GM23338 (cell line): ENCODE measurements at places on chromosomes 4 and X.

GRCh38 chr4:13985837-13986236, 358.3 kb upstream of the BOD1L1 start:
- H3K4me1 ChIP-seq, result no peaks in the 10 kb centered on the region
- H3K4me3 ChIP-seq, result no peak overlapping the region
- DNase-seq, result no peak

- no peak overlapping the region for H3K27ac ChIP-seq
- H3K36me3 ChIP-seq, result no peaks in the 10 kb centered on the region
- no peak overlapping the region for H3K4me3 ChIP-seq
- DNase-seq, result no peak
These were observed 33.3 kb upstream of the PPARGC1A start for GRCh38 chr4:23923141-23923540.

GRCh38 chr4:186790630-186791029, 67.0 kb upstream of the FAT1 start:
- no peak overlapping the region for H3K27ac ChIP-seq
- no peaks in the 10 kb centered on the region for H3K36me3 ChIP-seq
- H3K4me3 ChIP-seq, result no peak overlapping the region

DNA sequence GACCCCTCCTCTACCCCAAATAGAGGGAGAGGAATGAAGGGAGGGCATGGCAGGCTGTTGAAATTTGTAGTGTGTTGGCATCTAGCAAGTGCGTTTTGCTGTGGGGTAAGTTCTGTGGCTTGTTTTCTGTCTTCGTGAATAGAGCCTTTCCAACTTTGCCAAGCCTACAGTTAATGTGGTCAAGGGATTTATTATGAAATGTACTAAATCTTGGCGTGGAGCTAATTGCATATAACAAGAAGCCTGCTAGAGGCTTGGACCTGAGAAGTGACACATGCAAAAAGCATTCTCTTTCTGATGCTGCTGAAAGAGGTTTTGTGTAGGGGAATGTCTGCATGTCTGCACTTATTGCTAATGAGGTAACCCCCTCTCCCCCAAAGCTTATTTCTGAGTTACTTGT, 132.2 kb downstream of the BMPR1B start:
- peaks cover 27% of the 10 kb centered on the region; the same call in 1 of the 2 replicates for H3K4me1 ChIP-seq
- no peaks in the 10 kb centered on the region for H3K27me3 ChIP-seq
- DNase-seq, result peak; percentile 25
- H3K4me3 ChIP-seq, result no peak overlapping the region
- no peaks in the 10 kb centered on the region for H3K36me3 ChIP-seq

DNA sequence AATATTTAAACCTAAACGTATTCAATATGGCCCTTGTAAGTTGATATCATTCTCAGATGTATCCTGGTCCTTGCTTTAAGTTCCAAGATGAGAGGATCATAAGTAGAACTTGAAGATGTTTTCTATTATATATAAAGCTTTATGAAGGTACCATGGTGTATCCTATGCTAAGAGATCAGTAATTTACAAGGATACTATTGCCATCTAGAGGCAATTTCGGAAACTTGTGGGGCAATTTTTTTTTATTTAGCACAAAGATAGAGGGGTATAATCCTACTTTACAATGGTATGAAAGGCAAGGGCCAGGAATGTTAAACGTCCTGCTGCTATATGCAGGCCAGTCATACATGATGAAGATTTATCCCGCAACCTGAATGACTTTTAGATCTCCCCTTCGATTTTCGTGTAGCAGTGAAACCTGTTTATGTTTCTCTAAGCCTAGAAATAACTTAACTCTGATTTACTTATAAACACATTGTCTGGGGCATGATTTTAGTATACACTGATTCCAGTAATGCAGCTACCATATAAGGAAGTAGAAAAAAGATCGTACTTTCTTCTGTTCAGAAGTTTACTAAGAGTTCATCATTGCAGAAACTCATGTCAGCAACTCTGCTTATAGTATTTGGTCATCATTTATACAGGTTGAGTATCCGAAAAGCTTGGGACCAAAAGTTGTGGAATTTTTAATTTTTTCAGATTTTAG, 2.6 kb downstream of the SLC25A31 start:
- no peaks in the 10 kb centered on the region for H3K4me1 ChIP-seq
- no peaks in the 10 kb centered on the region for H3K27me3 ChIP-seq
- no peak overlapping the region for H3K27ac ChIP-seq
- no peak overlapping the region for H3K4me3 ChIP-seq
- peak; percentile 68 for DNase-seq

DNA sequence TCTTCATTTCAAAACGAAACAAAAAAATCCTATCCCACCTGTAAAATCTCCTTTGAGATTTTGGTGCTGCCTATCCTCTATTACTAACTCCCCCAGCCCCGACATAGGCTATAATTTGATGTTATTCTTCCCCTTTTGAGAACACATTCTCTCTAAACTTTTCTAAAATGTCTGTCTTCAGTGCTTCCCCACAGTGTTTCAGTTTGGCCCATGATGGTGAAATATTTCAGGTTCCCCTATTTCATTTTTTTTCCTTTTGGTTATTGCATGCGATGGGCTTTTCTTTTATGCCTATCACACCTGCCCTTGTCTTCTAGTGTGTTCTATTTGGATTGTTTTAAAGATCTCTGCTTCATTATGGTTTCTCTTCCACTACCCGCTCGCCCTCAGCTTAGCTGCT, 14.7 kb downstream of the BCORL1 start:
- no peak overlapping the region for H3K4me3 ChIP-seq
- no peak overlapping the region for H3K27ac ChIP-seq
- H3K36me3 ChIP-seq, result no peaks in the 10 kb centered on the region
- no peaks in the 10 kb centered on the region for H3K27me3 ChIP-seq

GRCh38 chr4:158936238-158936637, 166.6 kb upstream of the RAPGEF2 start:
- H3K36me3 ChIP-seq, result no peaks in the 10 kb centered on the region
- H3K4me1 ChIP-seq, result no peaks in the 10 kb centered on the region; the same call in 1 of the 2 replicates
- no peak overlapping the region for H3K4me3 ChIP-seq
- H3K27ac ChIP-seq, result no peak overlapping the region
- H3K27me3 ChIP-seq, result no peaks in the 10 kb centered on the region

- DNase-seq, result no peak
- H3K27ac ChIP-seq, result no peak overlapping the region
- H3K27me3 ChIP-seq, result no peaks in the 10 kb centered on the region
- H3K36me3 ChIP-seq, result no peaks in the 10 kb centered on the region
- no peak overlapping the region for H3K4me3 ChIP-seq
These were observed 165.7 kb upstream of the MAMLD1 start for GRCh38 chrX:150197388-150197787.

- H3K4me3 ChIP-seq, result no peak overlapping the region
- no peaks in the 10 kb centered on the region for H3K27me3 ChIP-seq
- DNase-seq, result no peak
- H3K36me3 ChIP-seq, result no peaks in the 10 kb centered on the region
These were observed 9.5 kb downstream of the XPNPEP2 start for GRCh38 chrX:129748305-129748704.

DNA sequence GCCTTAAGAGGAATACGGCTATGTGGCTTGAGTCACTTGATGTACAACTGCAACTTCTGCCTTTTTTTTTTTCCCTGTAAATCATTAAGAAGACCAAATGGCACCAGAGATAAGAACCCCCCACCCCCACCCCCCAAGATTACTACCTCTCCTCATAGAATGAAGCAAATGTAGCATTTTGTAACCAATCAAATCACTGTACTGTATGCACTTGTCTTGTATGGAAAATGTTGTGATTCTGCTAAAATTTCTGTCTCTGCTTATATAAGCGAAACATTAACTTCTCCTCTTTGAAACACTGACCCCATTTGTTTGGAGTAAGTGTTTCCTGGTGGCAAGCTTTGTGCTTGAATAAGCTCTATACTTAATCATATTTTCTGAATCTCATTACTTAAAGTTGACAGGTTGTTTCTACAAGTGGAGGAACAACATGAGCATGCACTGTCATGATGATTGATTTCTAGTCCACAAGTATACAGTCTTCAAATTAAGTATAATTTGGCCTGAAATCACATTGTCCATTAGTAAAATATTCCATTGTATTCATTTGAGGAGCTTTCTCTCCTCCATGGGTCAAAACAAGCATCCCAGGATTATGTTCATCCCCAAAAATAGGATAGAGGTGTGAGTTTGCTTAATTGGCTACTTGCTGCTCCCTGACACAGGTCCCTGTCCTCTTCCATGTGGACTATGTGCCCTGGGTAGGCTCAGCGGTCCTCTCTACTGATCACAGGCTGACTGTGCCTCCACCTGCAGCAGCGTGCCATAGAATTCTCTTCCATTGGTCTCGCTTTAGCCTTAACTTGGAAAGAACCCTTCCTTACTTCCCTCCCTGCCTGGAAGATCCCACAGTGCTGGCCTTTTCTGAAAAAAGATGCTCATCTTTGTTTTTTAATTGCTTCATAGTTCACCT, 104.0 kb upstream of the BMP2K start:
- no peaks in the 10 kb centered on the region for H3K36me3 ChIP-seq
- DNase-seq, result no peak
- H3K27ac ChIP-seq, result no peak overlapping the region
- no peak overlapping the region for H3K4me3 ChIP-seq

DNA sequence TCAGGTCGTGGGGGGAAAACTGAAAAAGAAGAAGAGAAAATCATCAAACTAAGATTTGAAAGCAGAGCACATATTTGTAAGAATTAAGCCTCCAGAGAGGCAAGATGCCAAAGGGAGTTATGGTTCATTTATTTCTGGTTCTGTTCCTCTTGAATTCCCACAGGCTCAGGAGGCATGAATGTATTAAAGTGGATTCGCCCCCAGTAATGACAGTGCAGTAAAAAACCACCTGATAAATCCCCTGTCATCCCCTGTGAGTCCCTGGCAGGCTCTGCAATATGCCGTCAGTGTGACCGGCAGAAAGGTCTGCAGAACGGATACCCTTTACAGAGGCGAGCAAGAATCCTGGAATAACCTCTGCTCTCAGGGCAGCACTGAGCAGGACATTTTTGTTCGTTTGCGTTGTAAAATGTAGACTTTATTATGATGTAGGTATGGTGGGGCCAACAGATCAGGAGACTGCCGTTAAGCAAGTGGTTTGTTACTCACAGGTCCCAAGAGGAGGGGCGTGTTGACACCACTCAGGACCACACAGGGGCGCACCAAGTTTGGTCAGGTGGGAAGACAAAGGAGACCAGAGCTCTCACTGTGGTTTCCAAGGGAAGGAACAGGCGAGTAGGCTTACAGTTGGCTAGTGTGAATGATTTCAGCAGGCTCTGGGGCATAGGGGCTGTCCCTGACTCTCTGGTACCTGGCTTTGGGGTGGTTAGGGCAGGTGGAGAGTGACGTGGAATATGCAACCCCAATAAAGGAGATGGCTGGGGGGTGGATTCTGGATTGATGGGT, 75.3 kb downstream of the DHRSX start:
- H3K27me3 ChIP-seq, result no peaks in the 10 kb centered on the region
- H3K27ac ChIP-seq, result no peak overlapping the region; the same call in 1 of the 2 replicates
- H3K36me3 ChIP-seq, result peaks cover 16% of the 10 kb centered on the region
- peaks cover 4% of the 10 kb centered on the region for H3K4me1 ChIP-seq
- peak; percentile 66 for DNase-seq

DNA sequence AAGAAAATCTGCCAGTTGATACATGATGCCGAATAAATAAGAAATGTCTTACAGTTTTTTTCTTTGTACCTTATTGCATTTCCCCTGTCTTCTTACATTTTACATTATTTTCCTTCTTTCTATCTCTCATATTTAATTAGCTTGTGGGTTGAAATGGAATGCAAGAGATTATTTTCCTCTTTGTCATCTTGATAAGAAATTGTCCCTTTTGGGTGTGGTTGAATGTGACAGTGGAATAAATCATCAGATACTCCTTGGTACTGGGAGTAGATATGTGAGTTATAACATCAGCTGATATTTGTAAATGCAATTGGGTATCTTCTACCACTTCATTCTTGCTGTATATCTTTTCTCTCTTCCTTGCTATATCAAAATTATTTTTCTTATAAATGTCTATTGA, 997.4 kb downstream of the RAPGEF2 start:
- no peaks in the 10 kb centered on the region for H3K27me3 ChIP-seq
- H3K4me3 ChIP-seq, result no peak overlapping the region
- H3K4me1 ChIP-seq, result peaks cover 4% of the 10 kb centered on the region; the same call in 1 of the 2 replicates
- no peak for DNase-seq
- H3K36me3 ChIP-seq, result no peaks in the 10 kb centered on the region

DNA sequence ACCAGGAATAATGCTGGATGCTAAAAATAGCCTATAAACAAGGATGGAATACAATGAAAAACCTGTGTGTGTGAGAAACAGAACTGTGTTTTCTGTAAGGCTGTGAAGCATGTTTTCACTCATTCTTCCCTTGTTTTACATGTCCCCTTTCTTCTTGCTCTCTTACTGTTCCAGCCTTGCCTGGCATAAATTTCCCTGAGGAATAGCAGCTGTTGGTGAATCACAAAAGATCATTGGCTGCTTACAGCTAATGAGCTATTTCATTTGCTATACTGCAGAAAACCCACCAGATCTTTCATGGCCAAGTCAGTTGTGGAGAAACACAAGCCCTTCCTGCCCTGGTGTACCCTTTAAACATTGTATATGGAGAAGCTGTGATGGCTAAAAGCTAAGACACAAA, 91.1 kb downstream of the LDB2 start:
- peaks cover 4% of the 10 kb centered on the region; the same call in 1 of the 2 replicates for H3K36me3 ChIP-seq
- no peaks in the 10 kb centered on the region for H3K4me1 ChIP-seq
- H3K27ac ChIP-seq, result no peak overlapping the region

DNA sequence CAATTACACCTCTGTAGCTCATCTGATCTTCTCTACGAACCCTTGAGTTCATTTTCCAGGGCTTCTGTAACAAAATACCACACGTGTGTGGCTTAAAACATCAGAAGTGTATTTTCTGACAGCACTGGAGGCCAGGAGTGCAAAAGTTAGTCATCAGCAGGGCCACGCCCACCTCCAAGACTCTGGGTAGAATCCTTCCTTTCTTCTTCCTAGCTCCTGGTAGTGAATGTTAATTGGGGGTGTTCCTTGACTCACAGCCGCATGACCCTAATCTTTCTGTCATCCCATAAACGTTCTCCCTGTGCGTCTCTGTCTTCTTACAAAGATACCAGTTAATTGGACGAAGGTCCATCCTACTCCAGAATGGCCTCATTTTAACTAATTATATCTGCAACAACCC, 115.0 kb downstream of the TRIML1 start:
- H3K27ac ChIP-seq, result no peak overlapping the region
- H3K27me3 ChIP-seq, result no peaks in the 10 kb centered on the region
- no peak overlapping the region for H3K4me3 ChIP-seq

DNA sequence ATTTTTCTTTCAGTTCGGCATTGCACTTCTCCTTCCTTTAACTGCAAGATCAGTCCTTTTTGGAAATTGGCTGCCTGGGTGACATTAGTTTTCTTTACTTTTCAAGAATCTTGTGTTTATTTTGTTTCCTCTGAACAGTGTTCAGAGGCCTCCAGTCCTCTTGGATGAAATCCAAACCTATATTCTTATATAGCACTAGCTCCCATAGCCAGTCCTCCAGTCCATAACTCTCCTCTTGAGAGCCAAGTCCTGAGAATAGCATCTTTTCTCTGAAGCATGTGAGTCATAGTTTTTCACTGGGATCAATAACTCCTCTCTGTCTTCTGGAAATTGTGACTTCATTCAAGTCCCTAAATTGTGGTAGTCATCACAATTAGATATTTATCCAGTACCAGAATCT, 357.5 kb downstream of the RAPGEF2 start:
- H3K27ac ChIP-seq, result no peak overlapping the region
- no peak for DNase-seq
- no peaks in the 10 kb centered on the region for H3K27me3 ChIP-seq
- H3K4me3 ChIP-seq, result no peak overlapping the region
- no peaks in the 10 kb centered on the region for H3K36me3 ChIP-seq
